Breast epithelium (tissue), 4 donors: ENCODE measurements at places on chromosomes 1 and 21. TPM values are rescaled to one million over a fixed set of nuclear protein-coding genes. Genes with fewer than 3 reads are reported as not detected.

LYPD8 gene
- total RNA-seq: not detected

DNA sequence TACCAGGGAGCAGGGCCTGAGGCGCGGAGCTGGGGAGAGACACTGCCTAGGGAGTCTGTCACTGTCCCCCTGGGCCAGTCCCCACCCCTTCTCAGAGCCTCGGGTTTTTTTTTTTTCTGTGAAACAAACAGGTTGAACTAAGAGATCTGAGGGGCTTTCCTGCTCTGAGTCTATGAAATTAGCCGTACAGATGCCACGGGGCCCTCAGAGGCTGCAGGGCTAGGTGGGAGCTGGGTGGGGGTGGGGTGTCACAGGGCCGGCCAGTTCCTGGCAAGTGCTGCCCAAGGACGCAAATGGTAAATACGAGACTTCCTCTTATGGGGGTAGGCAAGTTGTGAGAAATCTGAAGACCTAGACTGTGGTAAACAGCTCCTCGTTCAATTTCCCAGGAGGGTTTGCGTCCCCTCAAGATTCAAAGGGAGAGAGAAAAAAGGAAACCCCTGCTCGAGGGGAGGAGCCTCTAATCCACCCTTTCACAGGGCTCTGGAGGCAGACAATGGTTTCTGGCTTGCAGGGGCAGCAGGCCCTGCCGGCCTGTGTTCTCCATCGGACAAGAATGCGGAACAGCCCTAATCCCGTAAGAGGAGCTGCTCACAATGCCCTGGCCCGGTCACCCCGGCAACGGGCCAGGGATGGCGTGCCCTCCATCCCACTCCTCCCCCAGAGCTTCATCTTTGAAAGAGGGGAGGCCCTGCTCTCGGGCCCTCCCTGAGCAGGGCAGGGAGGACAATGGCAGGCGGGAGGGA, 7.8 kb downstream of the NUAK2 start:
- no peak for DNase-seq

PLA2G2D gene
- total RNA-seq: not detected

DNA sequence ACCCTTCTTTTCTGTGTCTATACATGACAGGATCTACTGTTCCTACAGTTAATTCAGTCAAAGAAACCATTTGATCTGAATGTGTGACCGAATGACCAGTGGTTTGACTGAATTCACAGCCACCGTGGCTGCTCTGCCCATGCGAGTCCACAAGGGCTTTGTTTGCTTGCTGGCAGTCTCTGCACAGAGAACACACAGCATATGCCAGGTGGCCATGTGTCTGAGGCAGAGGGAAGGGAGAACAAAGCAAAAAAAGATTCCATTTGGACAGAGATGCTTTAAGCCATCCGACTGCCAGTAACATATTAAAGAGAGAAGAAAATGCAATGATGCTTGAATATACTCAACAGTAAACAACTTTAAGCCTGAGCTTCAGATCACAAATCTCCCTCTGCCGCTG, 737.8 kb upstream of the CXADR start:
- no peak for DNase-seq

SPRR2B gene
- not detected for total RNA-seq

CYP4A22 gene
- total RNA-seq: 0.66 TPM

ADAMTSL4 gene
- total RNA-seq: 30.2 TPM

DNA sequence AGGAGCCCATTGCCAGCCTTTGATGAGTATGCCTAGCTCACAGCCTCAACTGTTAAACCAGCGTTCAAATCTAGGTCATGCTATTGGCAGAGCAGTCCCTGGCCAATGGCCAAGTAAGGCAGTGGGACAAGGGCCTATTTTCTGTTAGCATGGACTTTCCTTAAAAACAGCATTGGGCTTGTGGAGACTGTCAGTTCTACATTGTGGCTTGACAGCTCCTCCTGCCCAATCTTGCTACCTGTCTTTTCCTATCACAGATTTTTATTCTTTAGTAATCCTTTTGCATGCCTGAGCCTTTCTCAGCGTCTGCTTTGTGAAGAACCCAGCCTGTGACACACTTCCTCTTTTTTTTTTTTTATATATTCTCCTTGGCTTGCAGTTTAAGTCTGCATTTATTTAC, 56.4 kb downstream of the DIP2A start:
- no peak for DNase-seq

- DNase-seq: no peak
These were observed 74.6 kb downstream of the DMRTA2 start for GRCh38 chr1:50348449-50349241.

MAB21L3 gene
- 0.29 TPM for total RNA-seq

DNA sequence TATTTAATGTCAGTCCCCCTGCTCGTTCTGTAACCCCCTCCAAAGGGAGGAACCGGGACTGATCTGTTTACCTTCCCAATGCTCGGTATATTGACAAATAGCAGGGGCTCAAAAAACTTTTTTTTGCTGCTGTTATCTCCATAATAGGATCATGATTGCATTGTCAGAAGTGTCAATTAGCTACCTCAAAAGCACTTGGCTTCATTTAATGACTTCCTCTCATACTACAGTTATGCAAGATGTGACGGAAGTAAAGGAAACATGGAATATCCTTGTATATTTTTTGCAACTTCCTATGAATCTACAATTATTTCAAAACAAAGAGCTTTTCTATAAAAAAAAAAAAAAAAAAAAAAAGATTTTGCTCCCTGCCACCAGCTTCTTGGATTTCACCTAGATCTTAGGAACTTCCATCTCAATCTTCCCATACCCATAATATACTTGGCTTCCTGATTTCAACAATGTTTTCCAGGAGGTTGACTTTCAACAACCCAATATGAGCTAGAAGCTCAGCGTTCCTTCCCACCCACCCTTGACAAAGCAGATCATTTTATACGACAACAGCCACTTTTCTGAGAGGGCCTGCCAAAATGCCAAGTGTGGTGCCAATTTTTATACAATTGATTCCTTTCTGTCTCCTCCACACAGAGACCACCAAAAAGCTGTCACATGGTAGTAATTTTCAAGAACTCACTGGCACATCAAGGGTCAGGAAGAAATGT, 71.7 kb downstream of the SETD4 start:
- DNase-seq: no peak

DNA sequence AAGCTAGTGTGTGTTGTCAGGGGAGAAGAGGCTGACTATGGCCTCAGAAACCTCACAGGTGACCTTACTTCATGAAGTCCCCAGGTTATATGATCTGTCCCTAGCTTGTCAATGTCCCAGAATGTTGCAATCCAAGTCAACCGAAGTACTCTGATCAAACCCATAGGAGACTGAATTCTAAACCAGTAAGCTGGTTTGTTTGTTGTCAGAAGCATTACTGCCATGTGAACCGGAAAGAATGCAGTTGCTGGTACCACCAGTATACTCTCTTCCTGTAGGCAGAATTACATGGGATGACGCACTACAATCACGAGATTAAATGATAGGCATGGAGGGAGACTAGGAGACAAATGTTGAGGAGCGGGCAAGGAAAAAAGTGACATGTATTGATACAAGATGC, 26.1 kb upstream of the MAN1A2 start:
- DNase-seq: no peak

DNALI1 gene
- total RNA-seq: 4.6 TPM

HPCAL4 gene
- total RNA-seq: not detected

ADGRB2 gene
- total RNA-seq: 4.9 TPM

- no peak for DNase-seq
These were observed 33.3 kb downstream of the BMP8A start for GRCh38 chr1:39524591-39525365.
